CD4-positive, alpha-beta T cell treated with Interleukin-15 for 4 hours (primary cell): ENCODE measurements at places on chromosomes 3 and 15.
A peak's percentile ranks its signal among the peaks of the same experiment; 100 is the strongest.

GRCh38 chr15:92655178-92655995, at the start of gene FAM174B:
Gene FAM174B, minus strand, starts transcription at chr15:92655775.
- DNase-seq, result no peak

DNA sequence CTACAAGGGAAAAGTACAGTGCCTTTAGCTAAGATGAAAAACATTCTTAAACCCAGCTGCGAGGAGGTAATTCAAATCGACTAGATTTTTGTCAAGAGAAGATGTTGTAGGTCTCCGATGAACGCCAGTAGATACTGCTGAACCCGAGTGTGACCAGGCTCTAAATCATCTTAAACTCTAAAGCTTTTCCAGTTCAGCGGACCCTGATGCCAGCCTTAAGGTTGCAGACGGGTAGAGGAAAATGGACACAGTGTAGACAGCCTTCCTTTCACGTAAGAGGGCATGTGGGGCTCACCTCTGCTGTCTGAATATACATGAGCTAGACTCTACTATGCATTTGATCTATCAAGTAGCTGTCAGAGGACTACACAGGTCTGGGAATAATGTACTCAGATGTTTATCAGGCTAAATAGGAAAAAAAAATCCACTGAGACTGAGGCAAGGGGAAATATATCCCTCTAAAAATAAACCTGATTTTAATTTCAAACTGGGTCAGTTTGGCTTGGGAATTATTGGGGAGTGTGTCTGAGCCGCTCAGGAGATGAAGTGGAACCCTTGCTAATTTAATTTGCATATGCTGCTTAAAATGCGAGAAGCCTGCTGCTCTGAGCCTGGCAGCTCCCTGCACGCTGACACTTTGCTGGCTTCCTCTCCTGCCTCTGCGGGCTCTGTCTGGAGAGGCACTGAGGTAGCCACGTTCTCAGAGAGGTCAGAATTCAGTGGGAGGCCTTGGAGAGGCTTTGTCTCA, 151.9 kb downstream of the CADPS start:
- no peak for DNase-seq

GRCh38 chr3:65636326-65636725, 402.4 kb downstream of the MAGI1 start:
- DNase-seq, result no peak

DNA sequence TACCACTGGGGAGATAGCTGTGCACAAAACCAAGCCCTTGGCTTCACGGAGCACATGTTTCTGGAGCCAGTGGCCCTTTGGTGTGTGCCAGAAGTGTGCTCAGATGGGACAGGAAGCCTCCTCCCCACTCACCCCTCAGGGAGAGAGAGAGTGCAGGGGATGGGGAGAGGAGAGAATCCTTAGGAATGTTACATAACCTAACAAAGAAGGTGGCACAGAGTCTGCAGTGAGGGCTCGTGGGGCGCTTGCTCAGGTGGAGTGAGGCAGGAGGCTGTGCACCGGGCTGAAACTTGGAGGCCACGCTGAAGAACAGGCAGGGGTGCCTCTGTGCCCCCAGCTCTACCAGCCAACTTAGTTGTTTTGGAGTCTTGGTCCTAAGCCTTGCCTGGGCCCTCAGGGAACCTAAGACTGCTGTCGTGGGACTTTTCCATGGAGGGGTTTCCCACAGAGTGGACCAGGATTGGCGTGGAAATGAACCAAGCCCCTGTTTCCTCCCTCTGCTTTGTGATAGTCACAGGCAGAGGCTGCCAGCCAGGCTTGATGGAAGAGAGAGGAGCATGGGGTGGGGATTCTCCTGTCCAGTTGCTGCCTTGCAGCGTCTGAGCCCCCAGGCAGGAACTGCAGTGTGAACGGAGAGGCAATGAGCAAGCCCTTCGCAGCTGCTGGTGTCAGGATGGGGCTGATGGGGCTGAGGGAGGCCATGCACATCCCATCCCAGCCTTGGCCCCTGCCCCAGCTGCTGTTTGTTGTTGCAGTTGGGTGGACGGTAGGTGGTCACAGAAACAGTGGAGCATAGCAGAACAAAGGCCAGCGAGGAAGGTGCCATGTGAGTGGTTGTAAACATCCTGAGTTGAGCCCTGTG, 32.7 kb downstream of the PDIA5 start:
- no peak for DNase-seq

DNA sequence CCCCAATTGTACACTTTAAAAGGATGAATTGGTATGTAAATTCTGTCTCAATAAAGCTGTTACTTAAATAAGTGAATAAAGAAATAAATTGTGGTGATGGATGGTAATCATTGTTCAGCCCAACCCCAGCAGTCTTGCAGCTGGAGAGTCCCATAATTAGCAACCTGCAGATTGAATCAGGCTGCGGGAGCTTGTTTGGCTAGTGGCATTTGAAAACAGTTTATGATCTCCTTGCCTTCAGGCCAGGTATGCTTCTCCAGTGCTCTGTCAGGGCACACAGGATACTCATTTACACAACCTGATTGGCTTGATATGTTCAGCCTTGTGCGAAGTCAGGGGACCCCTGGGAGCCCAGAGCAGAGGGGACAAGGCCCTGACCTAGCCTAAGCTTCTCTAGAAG, 16.5 kb upstream of the TSEN2 start:
- DNase-seq, result no peak

DNA sequence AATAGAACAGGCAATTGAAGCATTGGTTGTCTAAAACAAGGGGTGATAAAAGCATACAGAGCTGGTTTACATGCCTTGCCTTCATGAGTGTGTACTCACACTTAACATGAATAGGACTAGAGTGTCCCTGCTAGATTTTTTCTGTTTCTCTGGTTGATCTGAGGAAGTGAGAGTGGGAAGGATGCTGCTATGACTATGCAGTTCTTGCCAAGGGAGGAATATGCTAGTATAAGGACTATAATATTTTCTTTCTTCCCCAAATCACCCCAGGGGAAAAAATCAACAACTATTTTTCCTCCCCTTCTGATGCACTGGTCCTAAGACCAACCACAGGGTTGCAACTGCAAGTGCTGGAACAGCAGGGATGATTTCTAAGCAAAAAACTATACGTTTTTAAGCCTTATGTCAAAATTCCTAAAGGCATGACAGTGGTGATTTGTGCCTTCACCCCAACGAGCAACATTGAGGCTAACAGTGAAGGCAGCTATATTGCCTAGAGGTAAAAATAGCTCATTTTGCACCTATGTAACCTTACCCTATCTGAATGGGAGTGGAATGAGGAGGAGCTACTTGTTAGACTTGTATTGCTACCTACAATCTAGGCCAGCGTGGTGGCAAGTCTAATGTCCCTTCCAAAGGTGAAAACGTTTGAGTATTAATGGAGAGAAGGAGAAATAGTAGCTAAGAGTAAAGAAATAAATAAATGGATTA, 33.5 kb upstream of the USP8 start:
- no peak for DNase-seq

- DNase-seq, result no peak
These were observed 3.0 kb upstream of the PHGR1 start for GRCh38 chr15:40347559-40348473.

GRCh38 chr15:70024521-70024920, 73.2 kb downstream of the TLE3 start:
- DNase-seq, result no peak

DNA sequence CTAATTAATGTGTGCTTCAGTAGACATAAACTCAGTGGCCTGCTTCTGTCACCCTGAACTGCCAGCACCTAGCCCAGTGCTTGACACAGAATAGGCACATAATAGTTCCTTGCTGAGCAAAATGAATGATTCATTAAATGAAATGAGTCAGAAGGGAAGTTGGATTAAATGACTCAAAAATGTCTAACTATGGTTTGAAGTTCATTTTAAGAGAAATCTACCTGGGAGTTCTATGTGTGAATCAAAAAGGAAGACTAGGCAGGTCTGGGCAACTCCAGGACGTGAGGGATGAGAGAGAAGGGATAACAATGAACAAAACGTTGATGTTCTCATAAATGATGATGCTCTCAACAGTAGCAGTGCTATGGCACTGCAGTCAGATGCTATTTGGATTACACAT, 175.0 kb downstream of the CFAP20DC start:
- DNase-seq, result no peak

- DNase-seq, result no peak
These were observed 30.5 kb upstream of the SRGAP3 start for GRCh38 chr3:9279966-9280365.

GRCh38 chr3:109072194-109072593, 45.7 kb downstream of the MORC1 start:
- DNase-seq, result no peak

DNA sequence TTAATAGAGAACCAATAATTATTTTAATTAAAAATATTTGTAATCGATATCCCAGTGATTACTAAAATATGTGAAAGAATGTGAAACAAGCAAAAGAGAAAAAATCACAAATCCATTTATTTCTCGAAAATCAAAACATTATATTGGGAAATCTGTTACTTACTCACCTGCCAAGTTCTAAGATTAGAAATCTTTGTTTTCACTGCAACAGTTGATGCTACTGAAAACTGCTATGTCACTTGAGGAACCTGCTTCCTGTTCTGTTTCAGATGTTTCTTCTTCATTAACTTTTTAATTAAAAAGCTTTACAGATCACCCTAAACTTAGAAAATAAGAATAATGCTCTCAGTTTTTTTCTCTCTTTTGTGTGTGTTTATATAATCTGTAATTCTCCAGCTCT, 13.7 kb upstream of the DPH6 start:
- no peak for DNase-seq

DNA sequence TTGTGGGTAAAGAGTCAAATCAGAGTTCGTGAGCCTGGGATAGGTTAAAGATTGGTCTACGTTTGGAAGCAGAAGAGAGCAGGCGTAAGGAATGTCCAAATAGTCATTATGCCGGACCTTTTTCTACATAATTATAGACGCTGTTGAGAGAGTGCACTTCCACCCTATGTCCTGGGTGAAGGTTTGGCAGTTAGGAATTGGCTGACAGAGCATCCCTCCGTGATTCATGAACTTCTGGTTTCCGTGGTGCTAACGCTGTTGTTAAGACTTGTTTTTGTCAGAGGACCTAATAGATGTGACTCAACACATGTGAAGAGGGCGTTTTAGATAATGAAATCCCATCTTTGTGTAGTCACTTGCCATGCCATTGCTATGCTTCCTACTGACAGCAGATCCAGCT, 1.1 kb downstream of the EAF1 start:
- peak; percentile 67 for DNase-seq

GRCh38 chr3:124126436-124127023, 134.6 kb upstream of the ROPN1 start:
- no peak for DNase-seq

DNA sequence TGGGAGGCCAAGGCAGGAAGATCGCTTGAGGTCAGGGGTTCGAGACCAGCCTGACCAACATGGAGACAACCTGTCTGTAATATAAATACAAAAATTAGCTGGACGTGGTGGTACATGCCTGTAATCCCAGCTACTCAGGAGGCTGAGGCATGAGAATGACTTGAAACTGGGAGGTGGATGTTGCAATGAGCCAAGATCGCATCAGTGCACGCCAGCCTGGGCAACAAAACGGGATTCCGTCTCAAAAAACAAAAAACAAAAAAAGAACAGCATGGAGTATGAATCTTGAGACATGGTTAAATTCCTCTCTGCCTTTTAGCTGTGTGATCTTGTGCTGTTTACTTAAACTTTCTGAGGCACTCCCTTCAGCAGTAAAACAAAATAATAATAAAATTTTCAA, 244.9 kb downstream of the FGF12 start:
- no peak for DNase-seq

DNA sequence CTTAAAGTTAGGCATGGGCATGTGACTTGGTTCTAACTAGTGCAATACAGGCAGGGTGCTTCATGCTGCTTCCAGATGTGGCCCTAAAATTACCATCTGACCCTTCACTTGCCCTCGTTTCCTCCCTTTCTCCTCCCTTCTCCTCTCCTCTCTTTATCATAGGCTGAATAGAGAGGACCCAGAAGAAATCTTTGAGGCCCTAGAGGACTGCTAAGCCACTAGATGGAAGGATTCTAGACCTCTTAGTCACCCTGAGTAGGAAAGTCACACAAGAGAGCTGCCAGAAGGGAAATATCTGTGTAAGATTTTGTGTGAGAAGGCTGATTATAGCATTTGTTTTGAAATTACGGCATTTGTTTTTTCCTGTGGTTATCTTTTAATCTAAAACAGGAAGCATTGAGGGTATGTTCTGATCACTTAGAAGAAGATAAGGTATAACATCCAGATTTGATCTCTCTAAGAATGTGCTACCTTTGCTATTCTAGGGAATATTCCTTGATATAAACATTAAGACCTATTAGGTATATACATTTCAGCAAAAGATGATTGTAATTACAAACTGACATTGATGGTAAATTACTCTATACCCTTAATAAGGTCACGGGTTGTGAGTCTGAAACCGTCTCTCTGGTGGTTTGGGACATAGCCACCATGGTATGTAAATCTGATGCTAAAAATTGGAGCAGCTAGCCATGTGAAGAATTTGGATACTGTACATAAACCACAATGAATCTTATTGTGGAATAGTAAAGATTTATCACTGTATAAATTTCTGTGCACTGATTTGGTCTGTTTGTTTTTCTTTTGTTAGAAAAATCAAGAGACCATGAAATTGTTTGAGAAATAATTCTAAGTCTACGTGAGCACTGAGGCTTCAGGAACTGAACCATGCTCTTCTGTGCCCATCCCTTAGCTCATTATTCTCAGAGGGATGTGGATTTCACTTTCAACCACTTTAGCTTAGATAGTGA, 84.1 kb downstream of the TP63 start:
- DNase-seq, result no peak

DNA sequence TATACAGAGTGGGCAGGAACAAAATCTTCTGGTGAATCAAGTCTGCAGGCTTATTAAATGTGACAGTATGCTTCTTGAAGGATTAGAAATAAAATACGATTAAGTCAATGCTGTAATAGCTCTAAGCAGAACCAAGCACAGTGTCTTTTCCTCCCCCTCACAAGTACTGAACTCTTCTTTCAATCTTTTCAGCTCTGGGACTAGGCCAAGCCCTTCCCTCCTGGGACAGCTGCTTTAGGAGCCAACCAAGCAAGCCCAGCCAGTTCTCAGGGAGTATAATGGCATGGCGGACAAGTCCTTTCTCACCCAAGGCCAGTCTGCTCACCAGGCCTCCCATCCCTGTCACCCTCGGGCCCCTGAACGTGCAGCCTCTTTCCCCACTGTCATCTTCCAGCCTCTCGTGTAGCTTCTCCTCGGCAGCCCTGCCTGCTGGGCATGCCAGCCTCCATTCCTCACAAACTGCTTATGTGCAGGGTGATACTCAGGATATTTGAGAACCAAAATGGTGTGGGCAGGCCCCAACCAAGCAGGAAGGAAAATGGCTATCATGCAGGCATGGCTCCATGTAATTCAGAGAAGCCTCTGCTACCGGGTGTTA, 8.4 kb upstream of the PPP1R2 start:
- DNase-seq, result no peak

GRCh38 chr3:128293930-128294329, 140.6 kb downstream of the EEFSEC start:
- DNase-seq, result no peak

- no peak for DNase-seq
These were observed 32.4 kb upstream of the SLC6A6 start for GRCh38 chr3:14369675-14370669.
